Cortex of kidney (tissue), 1 donor: ENCODE measurements at places on chromosomes 12 and 14.

GRCh38 chr12:42798811-42799438, 209.4 kb upstream of the PRICKLE1 start:
- DNase-seq, result no peak

GRCh38 chr12:70459786-70460185, 93.7 kb downstream of the KCNMB4 start:
- no peak for DNase-seq

GRCh38 chr12:51848841-51849735, 570 bp upstream of the FIGNL2 start:
- no peak for DNase-seq

DNA sequence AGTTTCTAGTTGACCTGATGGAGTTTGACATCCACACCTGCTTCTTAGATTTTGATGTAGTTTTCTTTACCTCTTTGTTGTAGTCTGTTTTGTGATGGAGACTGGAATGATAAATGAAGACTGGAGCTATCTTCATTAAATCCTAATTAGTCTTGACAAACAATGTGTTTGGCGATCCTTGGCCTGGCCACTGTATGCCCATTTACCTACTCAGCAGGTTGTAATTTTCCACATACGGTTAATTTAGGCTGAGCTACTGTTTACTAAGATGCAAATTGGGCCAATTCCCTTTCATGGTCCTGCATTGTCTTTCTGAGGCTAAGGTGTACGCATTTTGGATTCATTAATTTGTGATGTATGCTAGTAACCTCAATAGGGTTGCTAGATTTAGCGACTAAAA, at the start of gene TAS2R7:
Gene TAS2R7 (minus strand): TSS at position 41 of the 400 bp plus-strand sequence. CDS start 57 bp downstream, outside the sequence.
- no peak for DNase-seq

- DNase-seq, result no peak
Observed at GRCh38 chr12:57123813-57124212, 4.5 kb upstream of the LRP1 start.

DNA sequence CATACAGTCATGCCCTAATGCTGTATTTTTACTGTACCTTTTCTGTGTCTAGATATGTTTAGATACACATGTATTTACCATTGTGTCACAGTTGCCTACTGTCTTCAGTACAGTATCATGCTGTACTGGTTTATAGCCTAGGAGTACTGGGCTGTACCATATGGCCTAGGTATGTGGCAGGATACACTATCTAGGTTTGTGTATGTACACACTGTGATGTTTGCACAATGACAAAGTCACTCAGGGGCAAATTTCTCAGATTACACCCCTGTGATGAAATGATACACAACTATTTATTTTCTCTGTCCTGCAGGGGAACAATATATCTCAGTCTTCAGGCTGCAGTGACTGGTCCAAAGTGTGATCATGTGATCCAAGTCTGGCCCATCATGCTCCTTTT, 1076.1 kb downstream of the VRK1 start:
- no peak for DNase-seq

DNA sequence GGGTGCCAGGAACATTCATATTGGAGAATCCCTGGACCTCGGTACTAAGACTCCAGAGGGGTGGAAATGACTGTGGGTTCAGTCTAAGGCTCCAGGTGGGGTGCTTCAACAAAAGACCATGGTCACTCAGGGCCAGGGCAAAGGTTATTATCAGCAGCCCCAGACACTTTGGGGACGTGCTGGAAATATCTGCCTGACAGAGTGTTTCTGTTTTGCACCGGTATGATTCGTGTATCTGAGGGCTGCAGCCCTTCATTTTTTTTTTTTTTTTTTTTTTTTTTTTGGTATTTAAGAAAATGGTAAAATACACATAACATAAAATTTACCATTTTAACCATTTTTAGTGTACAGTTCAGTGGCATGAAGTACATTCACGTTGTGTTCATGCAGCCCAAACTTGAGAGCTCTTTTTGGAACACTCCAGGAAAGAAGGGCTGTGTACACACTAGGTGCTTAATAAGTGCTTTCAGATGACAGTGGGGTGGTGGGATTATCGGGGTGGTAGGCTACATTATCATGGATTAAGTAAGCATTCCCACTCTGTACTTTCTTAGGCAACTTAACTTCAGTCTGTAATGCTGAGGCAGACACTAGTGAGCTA, 120.3 kb downstream of the CHST11 start:
- DNase-seq, result no peak

DNA sequence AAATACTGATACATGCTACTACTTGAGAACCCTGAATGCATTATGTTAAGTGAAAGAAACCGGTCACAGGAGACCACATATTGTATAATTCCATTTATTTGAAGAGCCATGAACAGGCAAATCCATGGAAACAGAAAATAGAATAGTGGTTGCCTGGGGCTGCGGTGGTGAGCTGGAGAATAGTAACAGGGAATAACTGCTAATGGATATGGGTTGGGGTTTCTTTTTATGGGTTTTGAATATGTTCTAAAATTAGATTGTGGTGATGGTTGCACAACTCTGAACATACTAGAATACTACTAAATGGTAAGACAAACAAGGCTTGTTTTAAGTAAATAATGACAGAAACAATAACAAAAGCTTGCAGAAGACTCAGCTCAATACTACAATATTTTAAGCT, 293.0 kb downstream of the BTG1 start:
- no peak for DNase-seq

DNA sequence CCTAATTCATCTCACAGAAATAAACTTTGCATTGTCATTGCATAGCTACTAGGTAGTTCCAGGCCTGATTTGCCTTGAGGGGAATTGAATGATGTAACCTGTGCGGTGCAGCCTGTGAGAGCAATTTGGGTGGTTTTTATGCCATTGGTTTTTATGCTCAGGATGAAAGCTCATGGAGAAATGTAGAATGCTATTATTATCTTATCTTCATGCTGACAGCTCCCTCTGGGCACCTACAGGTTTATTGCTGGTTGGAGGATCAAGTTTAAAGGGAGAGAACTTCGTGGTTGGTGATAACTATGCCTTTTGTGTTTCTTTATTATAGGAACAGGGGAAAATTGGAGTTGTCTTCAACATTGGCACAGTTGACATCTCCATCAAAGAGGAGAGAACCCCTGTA, 547.9 kb downstream of the DIO2 start:
- DNase-seq, result no peak

- DNase-seq, result no peak
Observed at GRCh38 chr14:102777711-102778337, 575 bp downstream of the TRAF3 start.

- no peak for DNase-seq
Observed at GRCh38 chr12:54984658-54985376, at the start of gene TESPA1. Gene TESPA1, minus strand, starts transcription at chr12:54984762. Its CDS starts 10,200 bp downstream, at chr12:54974562.

- no peak for DNase-seq
Observed at GRCh38 chr12:92473564-92473963, 229.2 kb upstream of the PLEKHG7 start.

DNA sequence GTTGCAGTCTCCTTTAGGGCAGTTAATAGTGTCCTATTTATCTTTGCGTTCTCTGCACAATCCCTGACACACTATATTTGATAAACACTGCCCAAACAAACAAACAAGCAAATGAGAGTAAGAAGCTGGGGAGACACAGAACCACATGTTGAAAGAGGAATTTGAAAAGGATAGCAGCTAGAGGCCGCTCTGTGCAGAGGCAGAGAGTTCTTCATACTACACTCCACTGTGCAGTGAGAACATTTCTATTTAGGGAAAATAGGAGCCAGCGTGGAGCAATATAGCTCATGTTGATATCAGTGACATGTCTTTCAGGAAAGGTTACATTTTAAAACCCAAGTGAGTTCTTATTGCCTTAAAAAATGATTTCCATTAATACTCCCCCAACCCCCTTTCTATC, 140.3 kb upstream of the SEL1L start:
- no peak for DNase-seq

DNA sequence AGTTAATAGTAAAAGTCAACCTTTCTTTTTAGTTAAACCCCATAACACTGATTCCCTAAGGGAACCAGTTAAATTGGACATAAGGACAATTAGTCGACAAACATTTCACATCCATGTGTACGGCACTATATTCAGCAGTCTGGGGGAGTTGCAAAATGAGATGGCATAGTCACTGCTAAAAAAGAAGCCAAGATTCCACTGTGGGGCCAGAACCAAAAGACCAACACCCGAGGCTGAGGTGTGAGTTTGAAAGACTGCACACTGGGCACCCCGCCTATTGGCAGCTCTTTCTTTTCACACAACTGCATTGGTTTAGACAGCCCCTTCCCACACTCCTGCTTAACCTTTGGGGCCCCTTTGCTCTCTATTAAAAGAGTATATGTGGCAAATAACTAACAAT, 16.7 kb downstream of the SETD3 start:
- DNase-seq, result no peak

DNA sequence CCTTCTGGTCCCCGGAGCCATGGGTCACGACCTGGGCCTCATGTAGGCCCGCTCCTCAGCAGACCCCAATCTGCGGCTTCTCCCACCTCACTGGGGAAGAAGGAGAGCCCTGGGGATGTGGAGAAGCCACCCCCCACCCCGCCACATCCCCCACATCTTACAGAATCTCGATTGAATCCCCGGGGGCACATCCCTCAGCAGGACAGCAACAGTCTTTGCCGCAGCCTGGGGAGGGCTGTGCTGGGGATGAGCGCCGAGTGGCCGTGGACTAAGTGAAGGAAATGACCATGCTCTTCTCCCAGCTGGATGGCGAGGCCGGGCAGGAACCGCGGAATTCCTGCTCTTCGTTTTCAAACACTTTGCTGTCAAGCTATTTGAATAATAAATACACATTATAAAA, 169.0 kb upstream of the RTL1 start:
- DNase-seq, result no peak

- DNase-seq, result no peak
Observed at GRCh38 chr14:23125011-23125410, 6.0 kb upstream of the CEBPE start.

GRCh38 chr12:59372956-59373355, 222.9 kb upstream of the SLC16A7 start:
- no peak for DNase-seq

DNA sequence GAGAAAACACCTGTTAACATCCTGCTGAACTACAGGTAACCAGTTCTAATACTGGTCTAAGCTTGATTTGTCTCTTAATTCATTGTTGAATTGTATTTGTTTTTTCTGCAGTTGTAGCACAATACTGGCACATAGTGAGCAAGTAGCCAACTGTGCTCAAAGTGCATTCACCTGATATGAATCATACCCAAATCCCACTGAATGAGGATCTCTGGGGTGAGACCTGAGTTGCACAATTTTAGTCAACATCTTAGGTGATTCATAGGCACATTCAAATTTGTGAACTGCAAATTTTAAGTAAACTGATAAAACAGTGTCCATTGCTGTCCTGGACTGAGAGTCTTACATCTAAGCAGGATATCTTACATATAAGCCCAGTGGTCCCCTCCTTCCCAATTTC, 12.8 kb downstream of the KCNC2 start:
- DNase-seq, result no peak

DNA sequence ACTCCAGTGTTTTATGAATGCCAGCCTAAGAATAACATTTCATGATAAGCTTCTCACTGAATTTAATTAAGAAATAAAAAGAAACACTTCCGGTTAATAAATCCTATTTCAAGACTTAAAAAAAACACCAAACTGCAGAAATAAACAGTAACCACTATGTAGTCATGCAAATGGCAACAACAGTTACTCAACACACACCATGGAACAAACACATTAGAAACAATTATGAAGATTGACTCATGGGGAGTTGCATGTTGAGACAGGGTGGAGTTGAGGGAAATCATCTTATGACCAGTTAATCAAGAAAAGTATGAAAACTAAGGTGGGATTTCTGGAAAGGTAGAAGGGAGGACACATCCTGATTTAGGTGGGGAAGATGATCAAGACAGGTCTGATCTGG, 52.7 kb downstream of the PLBD1 start:
- no peak for DNase-seq

DNA sequence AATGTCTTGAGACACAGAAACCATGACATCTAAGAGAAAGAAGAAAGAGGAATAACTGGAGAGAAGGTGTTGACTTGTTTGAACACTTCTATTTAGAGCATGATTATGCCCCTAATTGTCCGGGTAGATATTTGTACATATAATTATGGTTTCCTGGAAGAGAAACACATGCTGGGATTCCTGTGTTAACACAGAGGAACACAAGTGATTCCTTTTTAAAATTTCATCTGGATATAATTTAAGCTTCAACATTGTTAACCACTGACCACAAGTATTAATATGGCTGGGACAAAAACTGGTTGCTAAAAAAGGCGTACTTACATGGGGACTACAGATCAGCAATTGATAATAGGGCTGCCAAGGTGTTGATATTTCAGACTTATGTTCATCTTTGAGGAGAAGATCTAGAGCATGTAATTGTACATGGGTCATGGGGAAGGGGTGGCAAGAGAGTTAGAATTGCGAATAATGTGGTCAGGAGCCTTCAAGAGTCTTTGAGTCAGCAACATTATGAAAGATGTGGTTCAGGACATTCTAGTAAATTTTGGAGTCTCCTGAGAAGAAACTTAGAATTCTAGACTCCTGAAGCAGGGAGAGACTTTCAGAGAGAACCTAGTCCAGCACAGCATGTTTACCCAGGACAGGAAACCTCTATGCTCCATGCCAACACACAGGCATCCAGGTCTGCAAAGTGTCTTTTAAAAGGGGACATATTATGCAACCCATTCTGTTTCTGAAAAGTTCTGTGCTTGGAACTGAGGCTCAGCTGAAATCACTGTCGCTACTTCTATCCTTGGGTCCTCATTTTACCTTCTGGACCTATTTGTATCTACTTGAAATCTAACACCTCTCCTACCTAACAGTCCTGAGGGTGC, 56.5 kb downstream of the SLC38A1 start:
- no peak for DNase-seq

- DNase-seq, result no peak
Observed at GRCh38 chr12:6469609-6470374, 685 bp downstream of the VAMP1 start.

DNA sequence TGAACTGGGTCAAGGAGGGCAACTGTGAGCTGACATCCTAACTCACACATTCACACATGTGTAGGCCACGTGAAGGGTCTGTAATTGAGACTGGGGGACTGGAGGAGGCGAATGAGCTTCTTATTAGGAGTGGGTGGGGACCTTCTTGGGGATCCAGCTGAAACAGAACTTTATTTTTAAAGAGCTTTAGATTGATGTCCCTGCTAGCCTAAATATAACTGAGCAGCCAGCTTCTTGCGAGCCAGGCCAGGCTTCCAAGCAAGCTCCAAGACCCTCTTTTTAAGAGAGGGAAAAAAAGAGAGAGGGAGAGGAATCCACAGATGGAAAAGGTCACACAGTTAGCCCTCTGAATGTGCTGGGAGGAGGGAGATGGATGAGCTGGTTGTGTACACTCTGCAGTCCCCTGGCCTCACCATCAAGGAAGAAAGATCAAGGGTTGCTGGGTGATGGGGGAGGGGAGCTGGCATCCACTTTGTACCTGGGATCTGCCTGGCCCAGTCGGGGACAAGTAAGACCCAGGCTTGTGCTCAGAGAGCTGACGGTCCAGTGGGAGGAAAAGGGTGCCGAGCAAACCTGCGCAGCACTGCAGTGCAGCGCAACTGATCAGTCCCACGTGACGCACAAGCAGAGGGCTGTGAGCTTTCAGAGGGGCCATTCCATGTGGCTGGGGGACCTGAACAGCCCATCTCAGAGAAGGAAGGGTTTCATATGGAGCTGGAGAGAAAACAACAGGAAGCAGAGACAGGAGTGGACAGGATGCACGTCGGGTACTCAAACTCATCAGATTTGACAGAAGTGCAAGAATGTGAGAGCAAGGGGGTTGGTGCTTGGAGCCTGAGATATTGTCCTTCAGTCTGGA, 154.5 kb downstream of the ZFP36L1 start:
- no peak for DNase-seq
